ENCODE measurements at places on chromosomes 13 and 19.

- DNase-seq = no peak
Measured at GRCh38 chr19:56132316-56132822, 8.7 kb upstream of the ZNF444 start.

DNA sequence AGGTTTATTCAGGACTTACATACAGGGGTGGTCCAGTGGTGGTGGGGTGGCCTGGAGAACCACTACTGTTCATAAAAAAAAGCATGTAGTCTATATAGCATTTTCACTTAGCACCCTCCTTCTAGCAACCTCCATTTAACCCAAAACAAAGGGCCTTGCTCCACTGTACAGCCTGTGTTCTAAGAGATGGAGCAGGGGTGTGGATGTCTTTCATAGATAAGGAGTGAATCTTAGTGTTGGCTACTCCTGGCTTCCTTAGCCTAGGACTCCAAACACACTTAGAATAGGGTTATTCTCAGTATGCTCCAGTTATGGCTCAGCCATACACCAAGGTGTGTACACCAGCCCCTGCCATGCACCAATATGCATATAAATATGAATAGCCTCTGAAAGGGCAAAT, 95.2 kb downstream of the ELF1 start:
- DNase-seq = no peak

- no peak for DNase-seq
Measured at GRCh38 chr13:73193554-73193953, 134.7 kb downstream of the KLF5 start.

GRCh38 chr13:71860547-71861138, 6.4 kb downstream of the DACH1 start:
- DNase-seq = no peak

GRCh38 chr13:95378603-95379002, 77.4 kb upstream of the ABCC4 start:
- DNase-seq = no peak

GRCh38 chr19:31270897-31271296, 78.3 kb downstream of the TSHZ3 start:
- DNase-seq = no peak

DNA sequence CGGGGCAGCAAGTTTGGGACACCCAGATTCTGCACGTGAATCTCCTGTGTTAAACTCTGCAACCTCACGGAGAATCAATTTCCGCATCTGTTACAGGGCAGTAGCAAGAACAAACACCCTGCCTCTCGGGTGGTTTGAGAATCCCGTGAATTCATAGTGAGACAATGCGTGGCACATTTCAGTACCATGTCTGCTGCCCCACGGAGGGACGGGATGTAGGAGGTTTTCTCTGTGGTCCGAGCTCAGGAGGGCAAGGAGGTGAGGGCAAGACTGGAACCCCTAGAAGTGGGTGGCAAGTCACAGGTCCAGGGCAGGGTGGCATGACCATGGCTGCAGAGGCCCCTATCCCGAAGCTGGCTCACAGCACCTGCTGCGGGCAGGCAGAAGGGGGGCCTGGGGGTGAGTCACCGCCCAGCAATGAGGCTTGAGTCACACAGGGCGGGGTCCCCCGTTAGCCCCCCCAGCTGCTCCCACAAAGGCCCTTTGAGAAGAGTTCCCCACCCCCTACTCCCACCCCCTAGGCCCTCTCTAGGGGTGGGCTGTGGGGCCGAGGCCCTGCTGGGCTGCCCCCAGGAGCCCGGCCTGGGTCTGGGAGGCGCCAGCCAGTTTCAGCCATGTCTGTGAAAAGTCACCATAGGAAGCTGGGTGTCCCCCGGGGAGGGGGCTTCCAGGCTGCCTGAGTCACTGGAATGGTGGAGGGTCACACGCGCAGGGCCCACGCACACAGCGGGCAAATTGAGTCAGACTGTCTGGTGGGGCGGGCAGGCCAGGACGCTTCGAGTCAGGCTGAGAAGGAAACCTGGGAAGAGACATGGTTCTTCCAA, 25.8 kb upstream of the NANOS3 start:
- no peak for DNase-seq

DNA sequence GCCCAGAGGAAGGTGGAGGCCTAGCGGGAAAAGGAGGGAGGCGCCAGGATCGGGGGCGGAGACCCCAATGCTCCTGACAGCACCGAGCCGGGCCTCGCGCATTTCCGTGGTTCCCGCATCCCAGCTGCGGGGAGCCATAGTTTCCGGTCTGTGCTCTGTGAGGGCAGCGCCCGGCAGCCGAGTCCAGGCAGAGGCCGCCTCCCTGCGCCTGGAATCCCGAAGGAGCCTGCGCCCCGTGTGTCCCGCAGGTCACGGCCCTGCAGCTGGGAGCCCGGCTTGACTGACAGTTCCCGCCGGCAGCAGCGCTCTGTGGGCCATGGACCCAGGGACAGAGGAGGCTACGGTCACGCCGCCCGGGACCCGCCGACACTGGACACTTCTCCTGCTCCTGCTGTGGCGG, 74.6 kb upstream of the C13orf46 start:
- DNase-seq = no peak

DNA sequence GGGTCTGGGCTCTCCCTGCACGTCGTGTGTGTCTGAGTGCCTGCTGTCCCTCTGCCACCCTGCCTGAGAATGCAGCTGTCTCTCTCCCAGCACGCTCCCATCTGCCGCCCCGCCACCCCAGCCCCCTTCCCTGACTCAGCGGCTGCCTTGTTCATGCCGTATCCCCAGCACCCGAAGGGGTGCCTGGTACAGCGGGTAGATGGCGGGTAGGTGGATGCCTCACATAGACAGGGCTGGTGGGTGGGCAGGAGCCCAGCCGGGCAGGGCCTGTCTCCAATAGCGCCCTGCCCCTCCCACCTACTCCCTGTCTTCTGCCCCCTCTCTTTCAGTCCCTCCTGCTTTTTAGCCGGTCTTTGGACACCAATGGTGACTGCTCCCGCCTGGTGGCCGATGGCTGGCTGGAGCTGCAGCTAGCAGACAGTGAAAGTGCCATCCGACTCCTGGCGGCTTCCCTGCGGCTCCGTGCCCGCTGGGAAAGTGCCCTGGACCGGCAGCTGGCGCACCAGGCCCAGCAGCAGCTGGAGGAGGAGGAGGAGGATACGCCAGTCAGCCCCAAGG, 30.3 kb downstream of the DHX34 start:
- DNase-seq = no peak

DNA sequence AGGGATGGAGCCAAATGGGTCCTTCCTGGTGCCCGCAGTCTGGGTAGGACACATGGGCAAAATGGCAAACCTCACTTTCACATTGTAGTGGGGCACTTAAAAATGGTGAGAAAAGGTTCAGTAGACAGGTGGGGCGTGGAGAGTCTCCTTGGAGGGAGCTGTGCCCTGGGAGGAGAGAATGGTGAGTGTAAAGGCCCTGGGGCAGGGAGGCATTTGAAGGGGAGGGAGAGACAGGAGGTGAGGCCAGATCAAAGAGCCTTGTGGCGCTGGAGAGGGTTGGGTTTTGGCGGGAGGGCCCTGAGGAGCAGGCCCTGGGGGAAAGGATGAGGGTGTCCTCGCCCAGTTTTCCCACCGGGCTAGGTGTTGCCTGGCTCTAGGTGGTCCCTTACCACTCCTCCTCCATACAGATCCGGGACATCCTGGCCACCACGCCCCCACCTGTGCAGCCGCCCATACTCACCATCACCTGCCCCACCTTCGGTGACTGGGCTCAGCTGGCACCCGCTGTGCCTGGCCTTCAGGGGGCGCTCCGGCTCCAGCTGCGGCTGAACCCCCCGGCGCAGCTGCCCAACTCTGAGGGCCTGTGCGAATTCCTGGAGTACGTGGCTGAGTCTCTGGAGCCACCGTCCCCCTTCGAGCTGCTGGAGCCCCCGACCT, 6.3 kb downstream of the MAP1S start:
- DNase-seq = no peak

DNA sequence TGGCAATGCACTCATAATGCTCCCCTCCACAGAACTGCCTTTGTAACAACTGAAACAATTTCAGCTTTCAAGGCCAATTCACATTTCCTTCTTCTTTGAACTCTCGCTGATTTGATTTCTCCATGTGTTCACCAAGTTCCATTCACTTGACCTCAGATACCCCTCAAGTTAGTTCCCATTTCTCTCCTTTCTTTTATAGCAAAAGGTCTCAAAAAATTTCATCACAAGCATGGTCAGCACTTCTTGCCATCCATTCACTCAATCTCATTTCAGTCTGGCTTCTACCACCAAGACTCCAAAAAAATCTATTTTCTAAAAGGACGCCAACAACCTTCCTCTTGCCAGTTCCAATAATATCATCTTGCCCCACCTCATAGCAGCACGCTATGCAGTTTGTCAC, 135.7 kb downstream of the DIAPH3 start:
- DNase-seq = no peak

DNA sequence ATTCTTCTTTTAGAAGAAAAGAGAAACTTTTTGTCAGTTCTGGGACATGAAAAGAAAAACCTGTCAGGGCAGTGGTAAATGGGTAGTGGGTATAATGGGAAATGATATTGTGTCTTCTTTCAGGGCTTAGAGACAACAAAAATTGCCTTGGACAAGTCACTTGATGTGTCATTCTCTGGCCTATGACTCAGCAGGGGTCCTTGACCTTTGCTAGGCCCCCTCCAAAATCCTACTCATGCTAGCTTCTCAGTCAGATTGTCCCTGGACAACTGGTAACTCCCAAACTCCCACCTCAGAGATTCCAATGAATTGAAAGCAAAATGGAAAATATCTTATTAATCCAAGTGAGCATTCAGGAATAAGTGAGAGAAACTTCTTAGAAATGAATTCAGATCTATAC, 258.8 kb upstream of the SPRY2 start:
- DNase-seq = no peak

- no peak for DNase-seq
Measured at GRCh38 chr19:56547535-56547934, 8.8 kb downstream of the ZFP28 start.

GRCh38 chr13:30325668-30326067, 18.3 kb upstream of the KATNAL1 start:
- DNase-seq = no peak

GRCh38 chr13:81779876-81780275, 1439.0 kb upstream of the SPRY2 start:
- no peak for DNase-seq

GRCh38 chr13:84741253-84741652, 859.0 kb upstream of the SLITRK1 start:
- no peak for DNase-seq

DNA sequence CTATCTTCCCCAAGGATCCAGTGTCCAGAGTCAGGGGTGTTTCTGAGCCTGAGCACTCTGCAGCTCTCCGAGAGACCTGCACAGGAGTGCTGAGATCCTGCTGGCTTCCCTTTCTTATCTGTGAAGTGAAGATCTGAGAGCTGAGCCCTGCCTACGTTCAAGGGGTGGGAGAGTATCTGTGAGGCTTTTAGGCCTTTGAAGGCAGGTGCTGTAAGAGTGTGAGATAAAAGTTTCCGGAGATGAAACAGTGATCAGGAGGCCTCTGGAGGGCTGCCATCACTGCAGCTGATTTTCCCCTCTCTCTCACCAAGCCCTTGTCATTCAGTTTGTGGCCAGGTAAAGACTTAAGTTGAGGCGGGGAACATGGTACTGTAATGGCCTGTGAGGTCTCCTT, 83.1 kb downstream of the AKAP11 start:
- no peak for DNase-seq

GRCh38 chr19:6531956-6532243, 1.1 kb downstream of the TNFSF9 start:
- DNase-seq = no peak

DNA sequence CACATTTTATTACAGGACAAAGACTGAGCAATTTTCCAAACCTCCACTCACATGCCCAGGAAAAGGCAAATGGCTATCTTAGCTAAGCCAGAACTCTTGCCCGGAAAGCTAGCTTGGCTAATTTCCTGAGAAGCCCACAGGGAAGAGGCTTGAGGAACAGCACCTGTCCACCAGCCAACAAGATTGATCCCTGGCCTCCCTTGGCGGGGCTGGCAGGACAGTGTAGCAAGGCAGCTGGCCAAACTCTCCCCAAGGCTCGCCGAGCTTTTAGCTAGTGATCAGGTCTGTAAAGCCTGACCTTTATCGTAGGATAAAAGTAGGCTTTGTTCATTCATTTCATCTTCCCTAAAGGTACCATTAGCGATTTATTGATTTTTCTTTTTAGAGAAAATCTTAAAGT, 101.4 kb downstream of the UQCRFS1 start:
- no peak for DNase-seq

DNA sequence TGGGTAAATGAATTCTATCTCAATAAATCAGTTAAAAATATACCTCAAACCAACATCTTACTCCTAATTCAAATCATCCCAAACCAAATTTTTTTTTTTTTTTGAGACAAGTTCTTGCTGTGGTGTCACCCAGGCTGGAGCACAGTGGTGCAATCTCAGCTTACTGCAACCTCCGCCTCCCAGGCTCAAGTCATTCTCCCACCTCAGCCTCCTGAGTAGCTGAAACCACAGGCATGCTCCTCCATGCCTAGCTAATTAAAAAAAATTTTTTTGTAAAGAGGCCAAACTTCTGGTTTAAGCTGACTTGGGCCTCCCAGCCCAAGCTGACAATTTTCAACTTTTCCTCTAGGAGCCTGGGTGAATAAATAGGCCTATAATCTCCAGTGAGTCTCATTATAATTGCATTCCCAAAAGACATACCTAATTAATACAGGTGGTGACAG, 22.1 kb upstream of the OLFM2 start:
- DNase-seq = no peak

- DNase-seq = peak; percentile 31
Measured at GRCh38 chr13:32001154-32001768, 30.3 kb upstream of the FRY start.

DNA sequence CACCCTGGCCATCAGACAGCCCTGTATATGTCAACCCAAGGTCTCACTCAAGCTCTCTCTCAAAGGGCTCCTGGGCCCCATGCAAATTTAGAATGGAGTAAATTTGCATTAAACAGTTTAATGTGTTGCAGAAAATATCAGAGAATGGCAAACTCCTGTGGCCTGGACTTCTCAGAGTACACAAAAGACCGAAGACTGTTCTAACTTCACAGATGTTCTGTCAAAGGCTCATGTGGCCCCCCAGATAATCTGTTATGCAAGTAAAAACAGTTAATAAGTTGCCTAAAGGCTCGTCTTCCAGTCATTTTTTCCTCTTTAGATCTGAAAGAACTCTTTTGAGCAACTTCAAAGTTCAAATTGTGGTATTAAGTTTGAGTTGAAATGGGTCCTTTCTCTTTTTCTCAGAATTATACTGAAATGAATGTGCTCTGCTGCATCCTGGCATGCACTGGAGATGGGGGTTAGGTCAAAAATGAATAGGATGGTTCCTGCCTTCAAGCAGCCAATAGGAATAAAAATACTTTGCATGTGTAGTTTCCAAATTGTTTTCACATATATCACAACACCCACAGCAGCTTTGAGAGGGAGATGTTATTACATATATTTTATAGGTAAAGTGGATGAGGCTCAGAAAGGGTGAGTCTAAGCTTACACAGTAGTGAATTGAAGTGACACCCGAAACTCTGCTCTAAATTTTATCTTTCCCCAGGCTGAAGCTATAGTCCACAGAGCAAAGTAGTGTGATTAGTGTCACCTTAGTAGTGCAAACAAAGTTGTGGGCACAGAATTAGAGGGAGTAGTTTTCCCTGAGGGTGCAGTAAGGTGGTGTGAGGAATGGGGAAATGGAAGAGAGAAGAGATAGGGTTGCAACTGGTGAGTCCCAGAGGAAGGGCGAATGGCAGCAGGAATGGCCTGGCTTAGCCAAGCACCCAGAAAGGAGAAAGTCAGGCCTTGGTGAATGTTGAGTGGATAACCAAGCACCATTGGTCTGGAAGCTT, 205.0 kb upstream of the RFC3 start:
- no peak for DNase-seq
